ENCODE measurements at places on chromosomes 1 and 21. TPM values are rescaled to one million over a fixed set of nuclear protein-coding genes. Genes with fewer than 3 reads are reported as not detected.

DNA sequence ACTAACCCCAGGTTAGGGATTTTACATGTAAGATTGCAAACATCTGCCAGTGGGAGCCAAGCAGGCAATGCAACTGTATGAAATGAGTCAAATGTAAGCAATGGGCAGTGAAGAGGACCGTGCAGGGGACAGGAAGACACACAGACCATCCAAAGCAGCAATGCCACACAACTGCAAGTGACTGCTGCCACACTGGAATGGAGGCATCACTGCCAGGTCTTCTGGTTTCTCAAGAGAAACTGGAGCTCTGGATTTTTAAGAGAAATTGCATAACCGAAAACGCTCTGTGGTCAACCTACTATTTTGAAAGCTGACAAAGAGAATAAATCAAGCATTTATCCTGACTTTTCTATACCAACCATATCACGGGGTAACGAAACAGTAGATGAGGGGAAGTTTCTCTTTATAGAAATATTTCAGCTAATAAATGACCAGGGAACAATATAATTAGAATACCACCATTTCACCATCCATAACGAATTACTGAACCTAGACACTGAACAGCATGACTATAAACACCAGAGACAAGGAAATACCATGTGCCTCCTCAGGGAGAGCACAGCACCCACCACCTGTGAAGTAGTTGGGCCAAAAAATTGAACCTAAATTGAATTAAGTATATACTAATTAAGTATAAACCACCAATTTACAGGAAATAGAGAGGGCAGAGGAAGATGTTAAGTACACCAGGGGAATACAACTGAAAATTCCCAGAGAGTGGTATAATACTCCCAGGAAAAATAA is 4.4 kb downstream of the AK2 start:
- no peak for DNase-seq

GRCh38 chr1:235455823-235456222 is 48.4 kb downstream of the B3GALNT2 start:
- no peak for DNase-seq

- no peak for DNase-seq
Observed at GRCh38 chr1:197360068-197360467, 92.0 kb downstream of the CRB1 start.

GRCh38 chr1:86708920-86709319 is 4.5 kb downstream of the SH3GLB1 start:
- DNase-seq, result no peak

- no peak for DNase-seq
Observed at GRCh38 chr1:71089536-71090270, 8.9 kb upstream of the ZRANB2 start.

DNA sequence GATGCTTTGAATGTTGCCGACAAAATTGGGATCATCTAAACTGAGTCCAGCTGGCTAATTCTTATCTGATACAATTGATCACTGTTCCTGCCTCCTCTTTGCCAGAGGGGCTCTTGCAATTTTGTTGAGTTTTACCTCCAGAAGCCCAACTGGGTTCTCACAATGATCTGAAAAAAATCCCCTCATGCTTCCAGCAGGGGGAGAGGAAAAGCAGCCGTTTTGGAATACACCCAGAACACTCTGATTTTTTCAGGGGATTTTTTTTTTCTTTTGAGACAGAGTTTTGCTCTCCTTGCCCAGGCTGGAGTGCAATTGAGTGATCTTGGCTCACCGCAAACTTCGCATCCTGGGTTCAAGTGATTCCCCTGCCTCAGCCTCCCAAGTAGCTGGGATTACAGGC is 13.9 kb upstream of the RERE start:
- no peak for DNase-seq

GRCh38 chr21:38081708-38082107 is 165.5 kb upstream of the KCNJ6 start:
- DNase-seq, result no peak

GRCh38 chr1:8412183-8412831 is 94.4 kb downstream of the SLC45A1 start:
- DNase-seq, result no peak

DNA sequence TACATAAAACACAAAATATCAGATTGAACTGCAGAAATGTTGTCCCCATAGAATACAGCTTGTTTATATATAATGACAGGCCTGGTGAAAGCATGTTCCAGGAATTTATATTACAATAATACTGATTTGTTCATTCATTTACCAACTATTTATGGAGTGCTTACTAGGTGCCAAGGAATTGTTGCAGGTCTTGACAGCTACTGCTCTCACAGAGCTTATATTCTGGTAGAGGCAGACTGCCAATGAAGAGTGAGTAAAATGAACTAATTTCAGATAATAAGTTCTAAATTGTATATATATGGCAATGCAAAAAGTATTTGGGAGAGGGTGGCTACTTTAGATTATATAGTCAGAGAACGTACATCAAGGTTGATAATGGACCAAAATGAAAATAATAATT is 152.0 kb downstream of the COQ8A start:
- DNase-seq, result no peak

DNA sequence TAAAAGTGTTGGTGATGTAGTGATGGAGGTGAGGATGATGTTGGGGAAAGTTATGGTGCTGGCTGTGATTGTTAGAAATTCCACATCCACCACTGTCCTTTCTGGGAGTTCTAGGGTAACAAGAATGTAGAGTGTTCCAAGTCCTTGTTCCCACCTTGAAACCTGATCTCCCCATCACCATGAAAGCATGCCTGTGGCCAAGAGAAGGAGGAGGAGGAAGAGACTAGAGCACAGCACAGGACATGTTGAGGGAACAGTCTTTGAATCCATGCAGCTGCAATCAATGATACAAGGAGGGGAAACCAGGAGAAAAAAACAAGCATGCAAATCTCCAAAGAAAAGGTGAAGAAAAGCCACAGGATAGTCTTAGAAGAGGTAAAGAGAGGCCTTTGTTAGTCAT is 45.9 kb upstream of the ARTN start:
- DNase-seq, result no peak

DNA sequence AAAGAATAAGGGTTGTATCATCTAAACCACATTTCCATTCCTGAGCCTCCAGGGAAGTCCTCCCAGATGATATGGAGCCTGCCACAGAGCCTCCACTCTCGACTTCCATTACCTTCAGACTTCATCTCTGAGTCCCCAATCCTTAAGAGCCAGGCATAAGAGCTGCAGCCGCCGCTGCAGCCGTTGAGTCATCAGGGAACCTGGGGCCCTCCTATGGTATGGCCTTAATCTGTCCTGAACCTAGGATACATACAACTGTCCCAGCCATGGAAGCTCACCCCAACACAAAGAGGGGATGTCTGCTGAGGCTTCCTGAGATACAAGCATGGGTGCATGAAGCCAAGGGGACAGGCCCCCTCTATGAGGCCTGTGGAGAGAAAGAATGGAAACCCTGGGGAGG is 16.3 kb downstream of the TAL1 start:
- no peak for DNase-seq

- DNase-seq, result no peak
Observed at GRCh38 chr1:157482174-157482573, 70.1 kb downstream of the FCRL5 start.

DNA sequence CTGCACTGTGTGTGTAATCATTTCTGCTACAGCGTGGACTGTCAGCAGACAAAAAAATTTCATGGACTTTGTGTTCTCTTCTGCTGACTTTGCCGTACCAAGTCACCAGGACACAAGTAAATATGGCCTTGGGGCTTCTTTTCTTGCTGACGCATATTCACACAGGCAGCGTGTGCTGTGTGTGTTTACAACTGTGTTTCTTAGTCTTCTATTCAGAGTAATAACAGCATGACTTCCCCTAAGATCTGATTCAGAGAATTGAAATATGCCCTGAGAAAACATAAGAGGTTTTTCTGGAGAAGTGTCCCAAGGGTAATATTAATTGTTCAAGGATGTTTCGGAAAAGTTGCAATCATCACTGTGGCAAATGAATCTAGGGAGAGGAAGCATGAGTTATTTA is 47.1 kb upstream of the DYNLT5 start:
- no peak for DNase-seq

DNA sequence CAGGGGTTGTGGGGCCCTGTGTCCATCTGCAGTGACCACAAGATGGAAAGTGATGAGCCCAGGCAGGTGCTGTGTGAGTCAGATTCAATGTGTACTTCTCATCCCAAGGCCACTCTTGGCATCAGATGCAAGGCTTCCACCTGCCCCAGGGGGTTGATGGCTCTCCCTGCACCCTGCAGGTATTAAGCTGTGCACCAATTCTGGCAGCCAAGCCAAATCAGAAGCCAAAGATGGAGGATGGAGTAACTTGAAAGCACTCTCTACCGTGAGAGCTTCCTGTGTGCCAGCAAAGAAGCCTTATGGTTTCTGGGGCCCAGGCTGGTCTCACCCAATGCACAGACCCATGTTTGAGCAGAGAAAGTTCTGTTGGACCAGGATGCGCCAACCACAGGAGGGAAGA is 44.3 kb upstream of the TENT5C start:
- no peak for DNase-seq

Gene RPTN
- total RNA-seq, result not detected

Gene CELA2A
- 1.1 TPM for total RNA-seq

Gene CAPN8
- not detected for total RNA-seq

Gene MCOLN2
- 3.8 TPM for total RNA-seq

Gene RUNX3
- 1.8 TPM for total RNA-seq

Gene OR2L2
- 0.05 TPM for total RNA-seq

Gene AMY1C
- not detected for total RNA-seq

Measured in WTC11 (cell line).